ENCODE measurements at places on chromosomes 4 and X.

- DNase-seq, result no peak
Measured at GRCh38 chr4:57373991-57374390, 263.8 kb upstream of the IGFBP7 start.

GRCh38 chr4:95061220-95061619, 303.5 kb downstream of the BMPR1B start:
- DNase-seq, result no peak

- no peak for DNase-seq
Measured at GRCh38 chr4:164924670-164925238, 47.8 kb downstream of the APELA start.

- peak; percentile 79 for DNase-seq
Measured at GRCh38 chr4:119106036-119107000, 29.3 kb upstream of the MYOZ2 start.

DNA sequence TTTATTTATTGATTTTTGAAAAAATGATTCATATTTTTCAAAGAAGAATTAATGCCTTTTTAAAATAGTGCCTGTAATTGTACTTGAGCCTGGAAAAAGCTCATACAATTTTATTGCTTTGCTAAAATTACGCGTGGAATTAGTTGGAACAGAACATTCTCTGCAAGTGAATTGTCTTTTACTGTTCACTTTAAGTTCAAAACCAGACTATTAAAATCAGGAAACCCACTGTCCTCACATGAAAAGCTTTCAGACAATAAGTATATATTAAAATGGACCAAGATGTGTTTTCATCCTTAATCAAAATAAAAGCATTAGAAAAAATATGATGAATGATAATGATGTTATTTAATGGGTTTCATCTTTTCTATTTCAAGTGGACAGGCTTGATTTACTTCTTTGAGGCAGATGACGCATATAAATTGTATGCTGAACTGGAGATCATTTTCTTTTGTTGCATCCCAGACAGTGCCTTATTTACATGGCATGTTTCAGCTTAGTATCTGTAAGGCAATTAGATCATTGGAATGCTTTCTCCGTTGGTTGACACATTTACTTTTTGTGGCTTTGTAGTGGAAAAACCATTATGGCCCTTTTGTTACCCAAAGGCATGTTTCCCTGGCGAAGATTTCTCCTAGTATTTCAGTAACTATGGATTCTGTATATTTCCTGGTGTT, 299.0 kb upstream of the MAGEC2 start:
- DNase-seq, result no peak

GRCh38 chr4:2083116-2083825, 24.1 kb downstream of the NAT8L start:
- no peak for DNase-seq

- DNase-seq, result peak; percentile 74
Measured at GRCh38 chr4:6343939-6344408, 74.3 kb downstream of the WFS1 start.

DNA sequence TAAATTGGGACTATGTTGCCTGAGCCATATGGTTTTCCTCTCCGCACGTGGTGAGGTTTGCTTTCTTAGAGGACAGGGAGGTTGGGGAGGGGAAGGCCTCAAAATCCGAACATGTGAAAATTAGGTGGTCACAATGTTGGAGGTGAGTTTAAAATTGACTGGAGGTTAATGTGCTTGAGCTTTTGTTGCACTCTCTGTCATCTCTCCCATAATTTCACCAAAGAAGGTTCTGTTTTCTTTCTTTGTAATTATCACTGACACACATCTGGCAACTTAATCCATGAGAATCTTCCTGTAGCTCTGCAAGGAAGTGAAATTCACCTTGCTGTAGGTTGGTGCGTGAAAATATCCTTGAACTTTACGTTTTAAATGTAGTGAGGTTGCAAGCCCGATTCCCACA, 225.5 kb downstream of the PDGFC start:
- no peak for DNase-seq

DNA sequence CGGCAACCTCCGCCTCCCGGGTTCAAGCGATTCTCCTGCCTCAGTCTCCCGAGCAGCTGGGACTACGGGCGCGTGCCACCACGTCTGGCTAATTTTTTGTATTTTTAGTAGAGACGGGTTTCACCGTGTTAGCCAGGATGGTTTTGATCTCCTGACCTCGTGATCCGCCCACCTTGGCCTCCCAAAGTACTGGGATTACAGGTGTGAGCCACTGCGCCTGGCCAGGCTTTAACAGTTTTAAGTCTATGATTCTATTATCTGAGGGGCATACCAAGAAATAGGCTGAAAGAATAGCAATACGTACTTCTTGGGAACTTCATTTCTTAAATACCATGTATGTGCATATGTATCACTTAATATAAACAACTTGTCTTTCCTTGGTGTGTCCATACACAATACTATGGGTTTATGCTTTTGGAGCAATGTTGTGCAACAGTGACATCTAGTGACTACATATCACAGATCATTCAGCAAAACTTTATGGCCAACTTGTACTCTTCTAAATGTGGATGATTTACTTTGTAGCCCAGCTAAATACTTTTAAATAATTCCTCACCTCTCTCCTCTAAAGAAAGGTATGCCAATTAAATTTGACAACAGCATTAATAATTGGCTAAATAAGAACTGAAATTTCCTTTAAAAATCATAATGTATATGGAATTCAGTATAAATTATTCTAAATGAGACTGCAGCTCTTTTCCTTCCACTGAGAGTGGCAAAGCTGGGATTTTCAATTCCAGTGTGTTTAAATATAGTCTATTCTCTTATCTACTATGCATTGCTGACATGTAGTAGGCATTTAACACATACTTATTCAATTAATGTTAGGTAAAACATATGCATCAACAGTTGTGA, 10.4 kb downstream of the SLC9B1 start:
- peak; percentile 63 for DNase-seq

Measured in HFFc6 (cell line).